NCI-H187 treated with DMSO at 0.1 percent for 48 hours (cell line): ENCODE measurements at places on chromosomes 1 and 21.

DNA sequence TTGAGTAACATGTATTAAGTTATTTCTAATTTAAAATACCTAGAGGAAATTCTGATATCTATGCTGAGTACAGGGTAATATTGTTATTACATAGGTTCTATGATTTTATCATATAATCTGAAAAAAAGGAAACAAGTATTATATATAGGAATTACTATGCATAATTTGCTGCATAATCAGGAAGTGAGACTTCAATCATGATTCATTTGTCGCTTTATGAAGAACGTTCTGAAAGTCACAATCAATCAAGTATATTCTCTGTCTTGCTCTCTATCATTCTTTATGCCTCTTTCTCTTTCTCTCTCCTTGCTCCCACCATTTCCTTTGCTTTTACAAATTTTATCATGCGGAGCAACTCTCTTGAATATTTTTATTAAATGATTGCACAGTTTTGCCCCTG, 1130.3 kb downstream of the PLA2G4A start:
- no peak for DNase-seq

DNA sequence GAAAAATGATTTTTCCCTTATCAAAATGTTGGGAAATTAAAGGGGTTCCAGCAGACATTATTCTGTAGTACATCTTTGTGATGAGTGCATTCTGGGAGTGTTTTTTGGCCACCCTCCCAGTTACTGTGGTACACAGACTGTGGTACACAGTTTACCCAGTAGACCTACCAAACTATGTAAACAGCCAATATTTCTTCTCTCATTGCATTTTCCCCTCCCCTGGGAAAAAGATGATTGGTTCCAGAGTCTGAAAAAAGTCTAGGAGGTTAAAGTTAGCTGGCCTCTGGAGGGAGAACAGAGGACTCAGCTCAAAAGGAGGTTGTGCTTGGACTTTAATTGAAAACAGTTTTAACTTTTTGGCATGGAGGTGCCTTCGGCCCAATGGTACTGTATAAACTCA, 42.5 kb downstream of the PGM1 start:
- no peak for DNase-seq

DNA sequence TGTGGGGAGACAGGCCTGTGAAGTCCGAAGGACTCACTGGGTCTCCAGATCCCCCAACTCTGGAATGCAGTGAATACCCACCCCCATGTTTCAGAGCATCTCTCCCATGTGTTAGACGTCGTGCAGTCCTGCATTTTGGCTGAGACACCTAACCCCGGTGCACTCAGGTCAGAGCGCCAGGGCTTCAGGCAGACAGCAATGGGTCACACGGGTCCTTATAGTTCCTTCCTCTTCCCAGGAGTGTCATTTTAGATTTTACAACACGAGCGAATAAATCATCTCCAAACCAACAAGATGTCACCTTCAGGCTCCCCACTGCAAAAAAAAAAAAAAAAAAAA, 5.1 kb downstream of the PRRX1 start:
- DNase-seq: no peak

GRCh38 chr1:7079637-7080036, 294.4 kb downstream of the CAMTA1 start:
- no peak for DNase-seq

- no peak for DNase-seq
Observed at GRCh38 chr21:42062236-42063022, 8.7 kb upstream of the UMODL1 start.

GRCh38 chr21:26967062-26967913, at the start of gene ADAMTS5:
ADAMTS5 (minus strand) TSS chr21:26967088; CDS start chr21:26966391, 697 bp downstream.
- no peak for DNase-seq

DNA sequence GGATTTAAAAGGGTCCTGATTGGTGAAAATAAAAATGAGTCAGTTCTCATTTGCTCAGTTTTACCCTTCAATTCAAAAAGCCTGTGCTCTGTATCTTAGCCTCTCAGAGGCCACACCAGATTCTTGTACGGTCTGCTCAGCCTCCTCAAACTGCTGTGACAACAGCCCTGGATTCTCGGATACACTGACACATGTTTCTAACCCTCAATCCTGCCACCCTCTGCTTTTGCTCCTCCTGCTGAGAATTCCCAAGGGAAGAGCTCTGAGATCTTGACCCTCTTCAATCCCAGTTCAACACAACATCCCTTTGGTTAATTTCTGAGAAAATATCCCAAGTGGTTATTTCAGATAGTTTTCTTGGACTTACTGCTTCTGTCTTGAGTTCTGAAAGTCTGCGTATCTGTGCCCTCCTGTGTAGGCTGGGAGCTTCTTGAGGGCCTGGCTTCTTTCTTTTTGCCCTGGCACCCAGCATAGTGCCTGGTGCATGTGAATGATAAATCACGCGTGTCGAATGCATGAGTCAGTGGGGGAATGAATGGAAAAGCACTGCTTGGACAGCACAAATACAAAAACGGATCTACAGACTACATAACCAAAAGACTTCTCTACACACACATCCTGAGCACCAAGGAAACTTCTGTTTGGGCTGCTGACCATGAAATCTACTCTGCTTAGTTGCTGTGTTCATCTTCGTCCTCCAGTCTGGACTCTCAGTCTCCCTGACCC, 24.5 kb downstream of the IRF2BP2 start:
- no peak for DNase-seq

- no peak for DNase-seq
Observed at GRCh38 chr1:203692565-203693470, 66.2 kb downstream of the ATP2B4 start.

- no peak for DNase-seq
Observed at GRCh38 chr1:157289424-157290105, 151.4 kb upstream of the ETV3 start.

GRCh38 chr1:2203671-2204414, 9.3 kb upstream of the FAAP20 start:
- DNase-seq: no peak

DNA sequence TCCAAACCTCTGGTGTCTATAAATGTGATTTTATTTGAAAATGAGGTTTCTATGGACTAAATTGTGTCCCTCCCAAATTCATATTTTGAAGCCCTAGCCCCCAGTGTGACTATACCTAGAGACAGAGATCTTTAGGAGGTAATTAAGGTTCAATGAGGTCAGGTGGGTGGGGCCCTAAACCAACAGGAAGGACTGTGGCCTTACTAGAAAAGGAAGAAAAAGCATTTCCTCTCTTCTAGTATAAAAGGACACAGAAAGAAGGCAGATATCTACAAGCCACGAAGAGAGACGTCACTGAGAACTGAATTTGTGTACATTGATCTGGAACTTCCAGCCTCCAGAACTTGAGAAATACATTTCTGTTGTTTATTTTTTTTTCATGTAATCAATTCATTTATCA, 123.1 kb upstream of the RUNX1 start:
- no peak for DNase-seq

DNA sequence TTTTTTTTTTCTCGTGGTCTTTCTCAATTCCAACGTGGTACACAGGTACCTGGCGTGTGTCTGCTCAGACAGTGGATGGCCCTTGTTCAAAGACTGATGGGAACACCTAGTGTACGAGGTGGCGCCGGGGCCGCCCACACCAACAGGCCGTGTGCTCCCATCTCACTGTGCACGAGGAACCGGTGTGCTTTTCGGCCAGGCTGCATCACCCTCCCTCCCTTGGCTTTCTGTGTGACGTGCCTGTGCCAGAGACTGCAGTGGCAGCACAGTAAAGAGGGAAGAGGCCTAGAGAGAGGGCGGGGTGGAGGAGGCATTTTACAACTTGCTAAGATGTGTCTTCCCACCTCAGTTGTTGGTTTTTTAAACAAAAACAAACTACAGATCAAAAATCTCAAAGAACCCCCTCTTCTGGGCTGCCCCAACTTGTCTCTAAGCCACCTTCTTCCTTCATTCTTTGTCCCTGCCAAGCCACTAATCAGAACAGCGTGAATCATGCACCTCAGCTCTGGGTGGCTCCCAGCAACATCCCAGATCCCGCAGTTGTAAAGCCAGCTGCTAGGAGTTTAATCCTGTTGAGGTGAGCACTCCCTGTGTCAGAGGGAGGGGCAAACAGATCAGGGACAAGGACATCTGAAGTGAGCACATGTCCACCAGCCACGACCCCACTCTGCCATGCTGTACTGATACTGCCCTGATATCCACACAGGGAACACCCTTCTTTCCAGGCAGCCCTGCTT, 20.7 kb downstream of the IRF2BP2 start:
- DNase-seq: no peak

GRCh38 chr1:198102454-198102827, 54.4 kb upstream of the NEK7 start:
- no peak for DNase-seq

DNA sequence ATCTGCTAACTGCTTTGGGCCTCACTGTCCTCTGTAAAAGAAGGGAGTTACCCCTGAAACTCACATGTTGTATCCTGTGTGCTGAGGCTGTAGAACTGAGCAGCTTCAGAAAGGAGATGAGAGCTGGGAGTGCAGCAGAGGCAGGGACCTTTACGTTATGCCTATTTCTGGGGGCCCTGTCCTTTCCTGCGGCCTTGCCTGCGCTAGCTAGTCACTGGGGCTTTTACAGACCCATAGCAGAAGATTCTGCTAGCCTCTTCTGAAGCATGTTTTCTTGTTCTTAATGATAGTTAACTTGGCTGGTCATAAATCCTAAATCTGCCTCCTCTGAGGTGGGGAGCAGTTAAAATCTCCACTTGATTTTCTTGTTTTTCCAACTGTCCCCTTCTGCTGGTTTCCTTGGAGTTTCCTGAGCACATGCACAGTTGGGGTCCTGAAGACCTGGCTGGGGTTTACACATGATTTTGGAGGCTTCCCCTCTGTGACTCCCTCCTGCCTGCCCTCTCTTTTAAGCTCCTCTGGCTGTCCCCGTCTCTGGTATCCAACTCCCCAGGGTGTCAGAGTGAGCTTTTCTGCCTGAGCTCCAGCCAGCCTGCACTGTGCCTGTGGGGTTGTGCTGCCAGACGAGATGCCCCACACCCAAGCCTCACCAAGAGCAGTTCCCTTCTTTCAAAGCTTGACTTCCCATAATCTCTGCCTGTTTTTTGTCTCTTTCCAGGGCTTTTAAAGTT, 76.6 kb downstream of the NOS1AP start:
- DNase-seq: no peak
